Stimulated activated CD8-positive, alpha-beta memory T cell treated with anti-CD3 and anti-CD28 coated beads, Interleukin-7, amount 100 ng/mL, for 1 hour (primary cell): ENCODE measurements at places on chromosomes 16 and 17.
A peak's percentile ranks its signal among the peaks of the same experiment; 100 is the strongest.

- no peak for DNase-seq
Measured at GRCh38 chr16:10107081-10107480, 75.1 kb downstream of the GRIN2A start.

- DNase-seq: no peak
Measured at GRCh38 chr16:23055481-23055880, 93.8 kb downstream of the USP31 start.

- DNase-seq: peak; percentile 24
Measured at GRCh38 chr17:57956291-57957119, 1.3 kb upstream of the CUEDC1 start.

DNA sequence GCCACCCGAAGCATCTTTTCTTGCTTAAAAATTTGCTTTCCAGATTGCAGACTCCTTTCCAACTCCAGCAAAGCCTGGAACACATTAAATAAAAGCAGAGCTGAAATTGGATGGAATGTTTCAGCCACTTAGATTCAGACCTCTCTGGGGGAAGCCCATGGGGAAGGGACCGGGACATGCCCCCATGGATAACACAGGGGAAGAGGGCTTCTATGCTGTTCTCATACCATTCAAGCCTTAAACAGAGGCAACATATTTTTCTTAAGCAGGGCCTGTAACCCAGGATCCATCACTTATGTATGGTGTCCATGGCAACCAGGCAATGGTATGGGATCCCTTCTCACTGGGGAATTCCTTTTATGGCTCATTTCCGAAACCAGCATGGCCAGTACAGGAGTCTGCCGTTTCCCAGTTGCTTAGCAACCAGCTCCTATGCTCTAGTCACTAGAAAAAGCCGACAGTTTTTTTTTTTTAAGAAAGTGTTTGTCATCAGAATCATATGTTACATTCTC is 62.0 kb upstream of the MARCHF10 start:
- DNase-seq: no peak

- no peak for DNase-seq
Measured at GRCh38 chr17:77471984-77472461, 331.3 kb downstream of the SEC14L1 start.

GRCh38 chr17:61482467-61482866 is 30.2 kb downstream of the TBX4 start:
- no peak for DNase-seq

- DNase-seq: no peak
Measured at GRCh38 chr17:69908626-69909368, 166.2 kb upstream of the KCNJ16 start.

DNA sequence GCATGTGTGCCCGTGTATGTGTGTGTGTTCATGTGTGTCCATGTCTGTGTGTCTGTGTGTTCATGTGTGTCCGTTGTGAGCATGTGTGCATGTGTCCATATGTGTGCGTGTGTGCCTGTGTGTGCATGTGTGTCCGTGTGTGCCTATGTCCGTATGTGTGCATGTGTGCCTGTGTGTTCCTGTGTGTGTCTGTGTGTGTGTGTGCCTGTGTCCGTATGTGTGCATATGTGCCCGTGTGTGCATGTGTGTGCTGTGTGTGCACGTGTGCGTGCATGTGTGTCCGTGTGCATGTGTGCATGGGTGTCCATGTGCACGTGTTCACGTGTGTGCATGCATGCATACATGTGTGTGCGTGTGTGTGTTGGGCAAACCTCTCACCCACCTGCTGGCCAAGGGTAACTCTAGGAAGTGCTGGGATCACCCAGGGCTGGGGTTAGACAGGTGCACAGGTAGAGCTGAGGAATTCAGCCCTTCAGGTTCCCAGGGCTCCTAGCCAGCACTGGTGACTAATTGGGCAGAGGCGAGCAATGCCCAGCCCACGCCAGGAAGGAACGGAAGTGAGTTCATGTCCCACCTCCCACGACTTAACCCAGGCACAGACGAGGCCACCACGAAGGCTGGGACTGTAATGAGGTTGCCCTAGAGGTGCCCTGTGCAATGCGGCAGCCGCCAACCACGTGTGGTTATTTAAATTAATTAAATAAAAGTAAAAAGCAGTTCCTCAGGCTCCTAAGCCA is 8.2 kb upstream of the CSNK1D start:
- no peak for DNase-seq

DNA sequence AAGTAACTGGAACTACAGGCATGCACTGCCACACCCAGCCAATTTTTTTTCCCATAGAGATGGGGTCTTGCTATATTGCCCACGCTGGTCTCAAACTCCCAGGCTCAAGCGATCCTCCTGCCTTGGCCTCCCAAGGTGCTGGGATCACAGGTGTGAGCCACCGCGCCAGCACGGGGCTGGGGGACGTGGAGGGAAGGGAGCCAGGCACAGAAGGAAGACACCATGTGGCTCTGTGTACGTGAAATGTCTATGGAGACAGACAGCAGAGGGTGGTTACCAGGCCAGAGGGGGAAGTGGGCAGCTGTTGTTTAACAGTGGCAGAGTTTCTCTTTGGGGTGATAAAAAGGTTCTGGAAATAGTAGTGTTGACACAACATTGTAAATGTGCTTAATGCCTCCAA is 4.6 kb upstream of the PIEZO1 start:
- no peak for DNase-seq

- no peak for DNase-seq
Measured at GRCh38 chr17:59330053-59330942, 1.2 kb upstream of the YPEL2 start.

DNA sequence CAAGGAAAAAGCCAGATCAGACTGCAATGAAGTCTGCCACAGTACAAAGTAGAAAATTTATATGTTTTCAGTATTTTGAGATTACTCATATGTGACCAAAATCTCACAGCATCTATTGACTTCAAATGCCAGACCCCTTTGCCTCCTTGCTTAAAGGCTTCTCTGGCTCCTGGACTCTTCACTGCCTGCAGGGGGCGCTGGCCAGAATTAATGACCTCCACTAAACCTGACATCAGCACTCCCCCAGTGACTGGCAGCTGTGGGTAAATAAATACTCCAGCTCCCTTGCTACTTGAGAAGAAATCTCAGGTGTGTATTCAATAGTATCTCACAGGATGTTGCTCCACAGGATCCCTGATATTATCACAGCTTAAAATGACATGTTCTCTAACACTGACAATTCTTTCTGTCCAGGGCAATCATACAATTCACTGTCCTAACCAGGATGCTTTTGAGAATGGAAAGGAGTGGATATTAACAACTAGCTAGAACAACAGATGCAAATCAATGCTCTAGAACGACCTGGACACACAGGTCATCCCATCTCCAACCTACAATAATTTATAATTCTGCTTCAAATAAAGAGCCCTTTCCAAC is 4.0 kb downstream of the BECN1 start:
- DNase-seq: peak; percentile 37

DNA sequence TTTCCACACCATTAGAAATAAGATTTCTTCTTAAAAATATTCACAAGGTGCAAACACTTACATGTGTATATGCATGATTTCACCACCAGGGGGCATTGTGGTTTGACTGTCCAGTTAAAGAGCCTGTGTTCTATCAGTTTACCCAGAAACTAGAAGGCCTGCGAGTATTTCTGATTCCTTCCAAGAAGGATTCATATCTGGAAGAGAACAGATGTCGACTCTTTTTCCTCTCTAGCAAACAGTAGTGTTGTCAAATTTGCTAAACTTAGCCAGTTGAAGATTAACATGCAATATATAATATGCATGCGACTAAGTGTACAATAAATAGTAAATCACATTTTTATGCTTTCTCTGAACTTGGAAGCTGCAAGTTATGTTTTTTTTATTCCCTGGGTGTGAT is 404.1 kb downstream of the WWOX start:
- no peak for DNase-seq

DNA sequence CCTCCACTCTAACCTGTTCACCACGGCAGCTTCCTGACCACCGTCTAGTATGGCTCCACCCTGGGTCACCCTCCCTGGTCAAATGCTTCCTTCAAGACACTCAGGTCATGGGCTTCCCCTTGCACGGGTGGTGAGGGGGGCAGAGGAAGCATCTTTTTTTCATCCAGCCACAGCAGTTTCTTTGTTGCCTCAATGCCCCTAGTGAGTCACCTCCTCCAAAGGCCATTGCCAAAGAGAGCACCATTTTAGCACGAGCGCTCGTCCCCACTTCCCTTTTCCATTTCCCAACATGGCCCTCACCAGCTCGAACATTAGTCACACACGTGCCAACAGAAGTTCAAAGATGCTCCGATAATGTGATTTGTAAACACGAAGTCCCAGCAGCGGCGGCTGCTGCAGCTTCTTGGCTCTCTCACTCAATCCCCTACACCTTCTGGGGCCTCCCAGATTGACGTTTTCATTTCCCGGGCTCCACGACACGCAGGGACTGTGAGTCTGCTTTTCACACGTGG is 134.6 kb downstream of the GAS7 start:
- DNase-seq: no peak

- DNase-seq: no peak
Measured at GRCh38 chr16:54933281-54934011, 2.8 kb downstream of the IRX5 start.

DNA sequence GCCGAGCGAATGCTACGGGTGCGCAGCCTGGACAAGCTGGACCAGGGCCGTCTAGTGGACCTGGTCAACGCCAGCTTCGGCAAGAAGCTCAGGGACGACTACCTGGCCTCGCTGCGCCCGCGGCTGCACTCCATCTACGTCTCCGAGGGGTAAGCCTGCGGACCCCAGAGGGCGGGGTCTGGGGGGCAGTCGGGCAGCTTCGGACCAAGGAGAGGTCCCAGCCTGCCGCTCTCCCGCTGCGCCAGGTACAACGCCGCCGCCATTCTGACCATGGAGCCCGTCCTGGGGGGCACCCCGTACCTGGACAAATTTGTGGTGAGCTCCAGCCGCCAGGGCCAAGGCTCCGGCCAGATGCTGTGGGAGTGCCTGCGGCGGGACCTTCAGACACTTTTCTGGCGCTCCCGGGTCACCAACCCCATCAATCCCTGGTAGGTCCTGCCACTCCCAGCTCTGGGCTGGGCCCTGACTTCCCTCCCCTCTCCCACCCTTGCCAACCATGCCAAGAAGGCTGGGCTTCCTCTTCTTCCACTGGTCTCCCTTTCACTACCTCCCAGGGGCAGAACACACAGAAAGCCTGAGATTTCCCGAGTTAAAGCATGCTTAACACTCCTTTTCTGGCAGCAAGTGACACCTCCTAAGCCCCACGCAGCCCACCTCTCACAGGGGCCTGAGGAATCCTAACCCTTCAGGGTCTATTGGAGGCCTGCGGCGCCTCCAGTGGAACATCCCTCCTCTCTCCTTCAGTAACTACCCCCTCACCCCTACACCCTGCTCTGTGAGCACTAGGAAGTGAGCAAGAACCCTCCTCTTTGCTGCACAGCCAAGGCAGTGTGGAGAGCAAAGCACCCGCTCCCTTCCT is 3.2 kb downstream of the NAGS start:
- no peak for DNase-seq

DNA sequence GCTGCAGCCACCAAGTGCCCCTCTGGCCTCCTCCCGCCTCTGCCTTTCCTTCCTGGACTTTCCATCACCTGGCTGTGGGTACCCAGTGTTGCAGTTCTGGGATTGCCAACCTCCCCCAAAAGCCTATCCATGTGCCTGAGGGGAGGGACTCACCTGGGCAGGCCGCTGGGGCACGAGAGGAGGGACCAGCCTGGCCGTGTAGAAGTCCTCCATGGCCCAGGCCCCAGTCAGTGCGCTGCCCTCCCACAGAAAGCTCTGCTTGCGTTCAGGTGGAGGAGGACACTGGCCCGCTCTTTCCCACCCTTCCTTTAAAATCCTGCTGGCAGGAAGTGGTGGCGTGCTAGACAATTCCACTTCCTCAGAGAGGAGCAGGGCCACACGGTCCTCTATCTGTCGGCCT is 14.2 kb downstream of the SLX4 start:
- no peak for DNase-seq

DNA sequence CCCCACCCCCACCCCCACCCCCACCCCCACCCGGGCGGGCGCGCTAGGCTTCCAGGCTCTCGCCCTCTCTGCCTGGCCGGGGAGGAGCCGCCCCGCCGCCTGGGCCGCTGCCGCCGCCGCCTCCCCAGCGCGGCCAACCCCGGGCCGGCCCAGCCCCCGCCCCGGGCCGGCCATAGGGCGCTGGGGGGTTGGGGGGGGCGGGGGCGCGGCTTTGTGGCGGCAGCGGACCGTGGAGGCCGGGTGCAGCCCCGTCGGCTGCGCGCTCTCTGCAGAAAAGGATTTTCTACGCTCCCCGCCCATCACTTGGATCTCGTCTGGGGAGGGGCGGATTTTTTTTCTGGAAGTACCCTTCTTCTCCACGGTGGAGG is 230.9 kb downstream of the MRTFB start:
- no peak for DNase-seq

GRCh38 chr16:84156342-84156784 is 11.3 kb downstream of the DNAAF1 start:
- no peak for DNase-seq

GRCh38 chr17:8828517-8828875 is 29.3 kb upstream of the MFSD6L start:
- DNase-seq: no peak

DNA sequence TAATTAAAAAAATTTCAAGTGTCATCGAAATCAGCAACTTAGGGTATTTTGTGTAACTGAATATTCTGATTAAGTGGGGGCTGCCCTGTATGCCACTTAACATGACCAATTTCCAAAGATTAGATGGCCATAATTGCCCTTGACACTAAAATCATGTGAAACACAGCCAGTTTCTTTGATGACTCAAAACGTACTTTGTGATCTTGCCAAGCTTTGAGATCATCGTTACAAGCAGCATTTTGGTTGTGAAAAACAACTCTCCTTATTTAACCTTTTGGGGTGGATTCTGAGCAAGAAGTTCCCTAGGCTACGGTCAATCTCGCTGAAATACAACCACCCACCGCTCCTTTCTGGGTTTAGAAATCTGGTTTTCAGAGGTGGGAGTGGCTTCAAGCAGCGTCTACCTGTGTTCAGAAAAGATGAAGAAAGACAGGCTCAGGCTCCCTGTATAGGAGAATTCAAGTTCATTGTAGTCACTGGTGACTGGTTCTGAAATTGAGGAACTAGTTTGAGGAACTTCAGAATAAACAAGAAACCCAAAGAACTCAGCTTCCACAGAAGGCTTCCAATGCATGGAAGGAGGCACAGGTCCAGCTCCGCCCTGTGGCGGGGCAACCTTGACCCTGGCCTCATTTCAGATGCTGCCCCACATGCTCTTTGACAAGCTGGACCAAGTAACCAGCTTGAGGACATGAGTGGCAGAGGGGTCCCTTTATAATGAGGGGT is 9.4 kb downstream of the MAP3K14 start:
- no peak for DNase-seq

DNA sequence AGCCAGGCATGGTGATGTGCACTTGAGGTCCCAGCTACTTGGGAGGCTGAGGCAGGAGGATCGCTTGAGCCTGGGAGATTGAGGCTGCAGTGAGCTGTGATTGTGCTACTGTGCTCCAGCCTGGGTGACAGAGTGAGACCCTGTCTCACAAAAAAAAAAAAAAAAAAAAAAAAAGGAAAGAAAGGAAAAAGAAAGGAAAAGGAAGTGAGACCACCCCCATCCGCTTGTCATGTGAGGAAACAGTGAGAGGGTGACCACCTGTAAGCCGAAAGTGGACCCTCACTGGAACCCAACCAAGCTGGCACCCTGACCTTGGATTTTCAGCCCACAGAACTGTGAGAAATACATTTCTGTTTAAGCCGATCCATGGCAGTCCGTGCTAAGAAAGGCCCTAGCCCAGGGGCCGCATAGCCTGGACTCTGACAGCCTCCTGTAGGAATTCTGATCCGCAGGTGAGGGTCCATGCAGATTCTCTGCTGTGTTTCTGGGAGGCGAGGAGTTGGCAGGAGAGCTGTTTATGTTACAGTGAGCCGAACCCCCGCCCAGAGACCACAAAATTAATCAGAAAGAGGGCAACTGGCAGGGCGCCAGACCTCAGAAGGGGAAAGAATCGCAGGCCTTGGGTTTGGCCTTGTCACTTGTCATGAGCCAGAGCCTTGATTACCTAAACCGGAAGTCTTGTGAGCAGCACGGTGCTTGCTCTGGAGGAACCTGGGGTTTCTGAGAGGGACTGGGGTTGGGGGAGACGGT is 945 bp downstream of the SGSH start:
- DNase-seq: peak; percentile 91
